B cell (primary cell): ENCODE measurements at places on chromosomes 5 and 9.
A peak's percentile ranks its signal among the peaks of the same experiment; 100 is the strongest.

DNA sequence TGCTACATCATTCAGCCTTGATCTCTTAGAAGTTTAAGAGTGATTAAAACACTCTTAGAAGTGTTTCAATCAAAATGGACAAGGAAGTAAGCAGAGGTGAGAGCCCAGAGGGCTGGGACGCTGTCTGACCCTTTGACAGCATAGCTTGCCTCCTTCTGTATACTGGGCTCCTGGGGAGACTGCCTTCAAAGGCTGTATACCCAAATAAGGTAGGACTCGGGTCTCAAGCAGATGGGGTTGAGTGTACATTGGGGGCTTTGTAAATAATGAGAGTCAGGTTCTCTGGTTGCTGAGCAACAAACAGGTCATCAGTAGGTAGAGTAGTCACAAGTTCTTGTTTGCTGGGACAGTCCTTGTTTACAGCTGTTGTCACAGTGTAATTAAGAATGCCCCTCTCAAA is 97.1 kb downstream of the PJA2 start:
- DNase-seq, result no peak
- H3K4me3 ChIP-seq, result no peak overlapping the region
- no peak overlapping the region for H3K27ac ChIP-seq
- H3K4me1 ChIP-seq, result no peaks in the 10 kb centered on the region
- no peaks in the 10 kb centered on the region for H3K27me3 ChIP-seq

DNA sequence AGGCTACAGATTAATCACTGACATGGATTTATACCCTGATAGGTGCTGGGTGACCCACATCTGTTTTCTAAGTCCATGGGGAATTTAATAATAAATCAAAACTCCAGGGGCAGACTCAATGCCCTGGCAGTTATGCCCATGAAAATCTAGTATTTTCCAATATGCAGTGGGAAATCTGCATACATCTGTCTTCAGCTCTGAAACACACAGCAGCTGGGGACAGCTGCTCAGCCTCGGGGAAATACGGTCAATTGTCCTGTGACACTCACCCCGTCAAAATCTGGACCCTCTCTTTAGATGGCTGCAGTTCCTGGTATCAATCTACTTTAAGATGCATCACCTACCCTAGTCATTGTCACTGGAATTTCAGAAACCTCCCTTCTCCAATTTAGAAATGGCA is 12.7 kb upstream of the C1QTNF3 start:
- no peak overlapping the region for H3K4me3 ChIP-seq
- no peak for DNase-seq
- H3K27ac ChIP-seq, result no peak overlapping the region
- H3K27me3 ChIP-seq, result no peaks in the 10 kb centered on the region
- no peaks in the 10 kb centered on the region for H3K4me1 ChIP-seq

DNA sequence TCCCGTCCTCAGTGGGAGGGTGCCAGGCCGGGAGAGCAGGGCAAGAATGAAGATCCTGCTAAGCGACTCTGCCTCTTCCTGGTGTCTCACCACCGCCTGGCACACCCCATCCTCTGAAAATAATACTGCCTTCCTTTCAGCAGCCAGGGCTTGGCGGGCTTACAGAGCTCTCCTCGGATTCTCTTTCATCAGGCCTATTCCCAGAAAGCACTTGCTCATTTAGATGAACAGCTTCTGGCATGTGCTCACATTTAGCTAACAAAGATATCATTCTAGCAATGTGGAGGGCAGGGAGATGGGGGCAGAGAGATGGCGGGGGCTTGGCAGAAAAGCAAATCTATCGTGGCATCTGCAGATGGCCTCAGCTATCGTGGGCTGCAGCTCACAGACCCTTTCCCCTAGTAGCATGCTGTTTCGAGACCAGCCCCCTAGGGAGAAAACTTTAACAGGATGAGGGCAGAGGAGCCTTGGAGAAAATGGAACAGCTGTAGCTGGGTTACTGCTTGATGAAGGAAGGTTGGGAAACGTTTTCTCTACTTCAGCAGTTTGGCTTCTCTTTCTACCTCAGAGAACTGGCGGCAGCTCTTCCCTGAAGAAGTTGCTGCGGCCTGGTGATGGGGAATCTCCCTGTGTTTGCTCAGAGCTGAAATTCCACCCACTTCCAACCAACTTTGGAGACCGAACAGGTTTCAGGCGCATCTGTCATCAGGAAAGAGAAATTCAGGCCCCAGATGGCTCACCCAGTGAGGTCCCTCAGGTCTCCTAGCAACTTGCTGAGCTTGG is 102.1 kb downstream of the TMEM174 start:
- H3K4me3 ChIP-seq, result no peak overlapping the region
- H3K36me3 ChIP-seq, result no peaks in the 10 kb centered on the region
- DNase-seq, result no peak
- no peaks in the 10 kb centered on the region for H3K27me3 ChIP-seq
- H3K27ac ChIP-seq, result no peak overlapping the region

- no peak overlapping the region for H3K4me3 ChIP-seq
- H3K36me3 ChIP-seq, result no peaks in the 10 kb centered on the region
- H3K4me1 ChIP-seq, result no peaks in the 10 kb centered on the region
- DNase-seq, result no peak
- H3K27me3 ChIP-seq, result no peaks in the 10 kb centered on the region
Measured at GRCh38 chr5:169146158-169146557, 154.8 kb downstream of the SLIT3 start.

GRCh38 chr5:36417668-36418067 is 116.0 kb upstream of the RANBP3L start:
- no peak overlapping the region for H3K27ac ChIP-seq
- no peaks in the 10 kb centered on the region for H3K36me3 ChIP-seq
- no peaks in the 10 kb centered on the region for H3K27me3 ChIP-seq

- H3K36me3 ChIP-seq, result no peaks in the 10 kb centered on the region
- no peak overlapping the region for H3K4me3 ChIP-seq
- DNase-seq, result peak; percentile 10
- no peaks in the 10 kb centered on the region for H3K27me3 ChIP-seq
- peaks cover 21% of the 10 kb centered on the region for H3K4me1 ChIP-seq
Measured at GRCh38 chr9:129607027-129607387, 13.9 kb downstream of the C9orf50 start.

- H3K27me3 ChIP-seq, result no peaks in the 10 kb centered on the region
- DNase-seq, result no peak
- H3K36me3 ChIP-seq, result no peaks in the 10 kb centered on the region
- no peaks in the 10 kb centered on the region for H3K4me1 ChIP-seq
Measured at GRCh38 chr5:8366266-8366665, 497.3 kb downstream of the MTRR start.

DNA sequence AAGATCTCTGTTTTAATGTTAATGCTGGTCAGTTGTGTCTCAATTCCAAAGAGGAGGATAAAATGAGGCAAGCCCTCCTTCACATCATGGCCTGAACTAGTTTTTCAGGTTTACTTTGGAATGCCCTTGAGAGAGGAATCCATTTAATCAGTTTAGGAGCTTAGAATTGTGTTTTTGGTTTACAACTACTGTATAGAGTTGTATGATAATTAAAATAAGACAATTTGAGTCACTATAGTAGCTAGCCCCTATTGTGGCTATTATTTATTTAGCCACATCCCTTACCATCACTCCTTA is 107.8 kb upstream of the PRLR start:
- no peaks in the 10 kb centered on the region for H3K36me3 ChIP-seq
- H3K4me1 ChIP-seq, result no peaks in the 10 kb centered on the region
- no peaks in the 10 kb centered on the region for H3K27me3 ChIP-seq
- no peak overlapping the region for H3K4me3 ChIP-seq
- H3K27ac ChIP-seq, result no peak overlapping the region
- DNase-seq, result no peak

DNA sequence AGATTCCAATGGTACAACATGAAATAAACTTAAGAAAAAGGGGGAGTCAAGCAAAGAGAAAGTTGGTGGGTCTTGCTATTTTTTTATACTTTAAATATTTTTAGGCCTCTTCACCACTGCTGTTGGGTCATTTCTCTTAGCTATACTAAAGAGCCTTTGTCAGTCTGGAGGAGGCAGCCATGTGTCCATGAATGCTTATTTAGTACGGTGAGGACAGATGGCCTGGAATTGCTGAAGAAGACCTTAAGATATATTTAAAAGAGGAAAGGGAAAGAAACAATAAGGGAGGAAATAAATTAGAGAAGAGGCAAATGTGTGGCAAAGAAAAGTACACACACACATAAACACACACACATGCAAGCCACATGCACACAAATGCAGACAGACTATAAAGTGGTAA is 560.5 kb upstream of the MEF2C start:
- no peaks in the 10 kb centered on the region for H3K27me3 ChIP-seq
- no peaks in the 10 kb centered on the region for H3K36me3 ChIP-seq
- DNase-seq, result no peak
- peaks cover 66% of the 10 kb centered on the region for H3K4me1 ChIP-seq
- peak overlapping the region; percentile 16 for H3K4me3 ChIP-seq

DNA sequence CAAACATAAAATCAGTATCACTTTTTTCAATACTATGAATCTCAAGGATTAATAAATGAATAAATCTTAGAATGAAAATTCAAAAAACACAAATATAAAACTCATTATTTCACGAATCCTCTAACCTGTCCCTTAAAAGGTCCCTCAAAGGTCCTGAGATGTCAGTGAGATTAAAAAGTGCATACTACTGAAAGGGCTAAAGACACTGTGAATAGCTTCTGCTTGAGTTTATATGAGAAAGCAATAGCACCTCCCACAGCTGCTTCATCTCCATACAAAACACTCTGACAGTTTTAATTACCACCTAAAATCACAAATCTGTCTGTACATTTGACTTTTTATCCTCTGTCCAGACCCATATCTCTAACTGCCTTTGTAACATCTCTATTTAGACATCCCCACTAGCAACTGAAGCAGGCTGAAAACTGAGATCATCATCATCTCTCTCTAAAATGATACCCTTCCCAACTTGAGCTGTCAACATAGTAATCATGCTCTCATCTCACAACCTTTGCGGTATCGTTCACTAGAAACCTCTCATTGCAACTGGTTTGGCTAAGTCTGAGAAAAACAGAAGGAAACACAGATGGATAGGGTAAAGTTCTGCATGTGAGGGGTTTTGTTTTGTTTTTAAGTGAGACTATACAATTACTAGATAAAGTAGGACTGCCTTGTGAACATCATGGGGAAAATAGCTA is 56.3 kb downstream of the TBCA start:
- H3K27ac ChIP-seq, result no peak overlapping the region
- peaks cover 16% of the 10 kb centered on the region for H3K4me1 ChIP-seq
- H3K27me3 ChIP-seq, result no peaks in the 10 kb centered on the region
- H3K4me3 ChIP-seq, result no peak overlapping the region

GRCh38 chr5:178189433-178189832 is 2.3 kb upstream of the GMCL2 start:
- no peak for DNase-seq
- no peak overlapping the region for H3K27ac ChIP-seq
- H3K4me1 ChIP-seq, result no peaks in the 10 kb centered on the region
- H3K4me3 ChIP-seq, result no peak overlapping the region
- peaks cover 13% of the 10 kb centered on the region for H3K27me3 ChIP-seq

- H3K27me3 ChIP-seq, result no peaks in the 10 kb centered on the region
- no peaks in the 10 kb centered on the region for H3K36me3 ChIP-seq
- H3K4me1 ChIP-seq, result no peaks in the 10 kb centered on the region
- no peak for DNase-seq
Measured at GRCh38 chr9:76725011-76725546, 39.2 kb upstream of the PCA3 start.

- no peaks in the 10 kb centered on the region for H3K27me3 ChIP-seq
- no peaks in the 10 kb centered on the region for H3K4me1 ChIP-seq
- H3K4me3 ChIP-seq, result no peak overlapping the region
- H3K36me3 ChIP-seq, result no peaks in the 10 kb centered on the region
- no peak for DNase-seq
Measured at GRCh38 chr5:90644132-90644531, 85.5 kb downstream of the ADGRV1 start.

- H3K36me3 ChIP-seq, result no peaks in the 10 kb centered on the region
- no peaks in the 10 kb centered on the region for H3K4me1 ChIP-seq
- no peaks in the 10 kb centered on the region for H3K27me3 ChIP-seq
- H3K4me3 ChIP-seq, result no peak overlapping the region
Measured at GRCh38 chr9:134630861-134631260, 10.7 kb upstream of the COL5A1 start.

GRCh38 chr9:37104183-37104889 is 16.0 kb upstream of the ZCCHC7 start:
- peaks cover 43% of the 10 kb centered on the region for H3K4me1 ChIP-seq
- no peak for DNase-seq
- no peak overlapping the region for H3K4me3 ChIP-seq
- H3K36me3 ChIP-seq, result no peaks in the 10 kb centered on the region

GRCh38 chr9:23611869-23612268 is 214.2 kb downstream of the ELAVL2 start:
- no peaks in the 10 kb centered on the region for H3K36me3 ChIP-seq
- no peak overlapping the region for H3K4me3 ChIP-seq
- DNase-seq, result no peak
- no peak overlapping the region for H3K27ac ChIP-seq
- no peaks in the 10 kb centered on the region for H3K4me1 ChIP-seq
- no peaks in the 10 kb centered on the region for H3K27me3 ChIP-seq

- no peaks in the 10 kb centered on the region for H3K36me3 ChIP-seq
- H3K27me3 ChIP-seq, result no peaks in the 10 kb centered on the region
- H3K4me1 ChIP-seq, result no peaks in the 10 kb centered on the region
- no peak overlapping the region for H3K27ac ChIP-seq
- no peak for DNase-seq
Measured at GRCh38 chr5:146428658-146429057, 18.5 kb upstream of the TCERG1 start.

DNA sequence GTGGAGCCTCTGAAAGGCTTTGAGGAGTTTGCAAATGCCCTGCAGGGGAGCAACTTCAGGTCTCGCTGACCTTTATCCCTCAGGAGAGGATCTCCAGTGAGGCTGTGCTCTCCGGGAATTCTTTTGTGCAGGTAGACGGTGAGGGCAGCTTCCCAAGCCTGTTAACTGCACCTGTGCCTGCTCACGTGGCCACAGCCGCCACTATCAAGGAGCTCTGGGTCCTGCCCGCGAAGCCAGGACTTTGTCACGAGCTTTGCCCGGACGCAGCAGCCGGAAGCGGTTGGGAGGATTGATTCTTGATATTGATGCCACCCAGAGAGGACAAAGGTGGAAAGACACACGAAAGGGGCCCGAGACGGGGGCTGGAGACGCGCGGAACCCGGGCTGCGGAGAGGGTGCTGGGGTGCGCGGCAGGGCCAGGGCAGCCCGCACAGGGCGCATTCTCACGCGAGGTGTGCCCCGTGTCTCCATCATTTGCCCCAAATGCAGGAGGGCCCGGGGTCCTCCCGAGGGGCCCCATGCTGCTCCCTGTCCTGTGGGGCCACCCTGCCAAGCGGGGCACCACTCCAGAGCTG is 18.2 kb downstream of the SLC9A3 start:
- no peak overlapping the region for H3K4me3 ChIP-seq
- H3K4me1 ChIP-seq, result peaks cover 13% of the 10 kb centered on the region
- no peak overlapping the region for H3K27ac ChIP-seq
- no peaks in the 10 kb centered on the region for H3K27me3 ChIP-seq

DNA sequence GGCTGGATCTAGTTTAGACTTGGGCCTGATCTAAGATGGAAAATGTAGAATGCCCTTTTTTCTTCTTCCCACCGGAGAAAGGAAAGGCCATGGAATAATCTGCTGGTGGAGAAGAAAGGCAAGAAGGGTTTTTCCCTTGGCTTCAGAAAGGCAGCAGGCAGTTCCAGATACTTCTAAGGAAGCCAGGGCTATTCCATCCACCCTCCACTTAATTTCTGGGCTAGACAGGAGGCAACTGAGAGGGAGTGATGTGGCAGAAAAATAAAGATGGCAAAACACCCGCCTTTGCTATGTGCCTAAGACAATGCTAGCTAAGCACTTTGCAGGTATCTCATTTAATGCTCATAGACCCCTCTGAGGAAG is 9.9 kb downstream of the MYOZ3 start:
- no peaks in the 10 kb centered on the region for H3K27me3 ChIP-seq
- H3K36me3 ChIP-seq, result no peaks in the 10 kb centered on the region
- H3K27ac ChIP-seq, result no peak overlapping the region
- DNase-seq, result no peak
- peaks cover 14% of the 10 kb centered on the region for H3K4me1 ChIP-seq

GRCh38 chr9:20397348-20397747 is 225.0 kb downstream of the MLLT3 start:
- peaks cover 3% of the 10 kb centered on the region for H3K4me1 ChIP-seq
- H3K27me3 ChIP-seq, result no peaks in the 10 kb centered on the region
- DNase-seq, result no peak
- no peak overlapping the region for H3K27ac ChIP-seq
- no peaks in the 10 kb centered on the region for H3K36me3 ChIP-seq
- H3K4me3 ChIP-seq, result no peak overlapping the region
